ENCODE measurements at places on chromosomes 12 and 14.

- no peak for DNase-seq
Measured at GRCh38 chr14:52596861-52597260, 44.2 kb downstream of the GPR137C start.

- no peak for DNase-seq
Measured at GRCh38 chr12:96053476-96054243, 18.3 kb upstream of the LTA4H start.

DNA sequence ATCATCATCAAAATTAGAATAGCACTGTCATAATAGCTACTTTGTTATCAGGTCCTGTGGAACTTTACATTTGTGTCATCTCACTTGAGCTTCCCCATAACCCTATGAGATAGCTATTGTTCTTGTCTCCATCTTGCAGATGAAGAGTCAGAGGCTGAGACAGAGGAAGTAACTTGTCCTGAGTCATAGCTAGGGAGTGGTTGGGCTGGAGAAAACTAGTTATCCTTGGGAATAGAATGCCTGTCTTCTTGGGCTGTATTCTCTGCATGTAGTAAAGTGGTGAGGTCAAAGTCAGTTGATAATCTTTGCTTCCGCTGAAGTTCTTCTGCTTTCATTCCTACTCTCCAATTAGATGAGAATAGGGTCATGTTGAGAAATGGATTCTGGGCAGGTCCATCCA, 117.0 kb downstream of the SMOC1 start:
- DNase-seq = no peak

DNA sequence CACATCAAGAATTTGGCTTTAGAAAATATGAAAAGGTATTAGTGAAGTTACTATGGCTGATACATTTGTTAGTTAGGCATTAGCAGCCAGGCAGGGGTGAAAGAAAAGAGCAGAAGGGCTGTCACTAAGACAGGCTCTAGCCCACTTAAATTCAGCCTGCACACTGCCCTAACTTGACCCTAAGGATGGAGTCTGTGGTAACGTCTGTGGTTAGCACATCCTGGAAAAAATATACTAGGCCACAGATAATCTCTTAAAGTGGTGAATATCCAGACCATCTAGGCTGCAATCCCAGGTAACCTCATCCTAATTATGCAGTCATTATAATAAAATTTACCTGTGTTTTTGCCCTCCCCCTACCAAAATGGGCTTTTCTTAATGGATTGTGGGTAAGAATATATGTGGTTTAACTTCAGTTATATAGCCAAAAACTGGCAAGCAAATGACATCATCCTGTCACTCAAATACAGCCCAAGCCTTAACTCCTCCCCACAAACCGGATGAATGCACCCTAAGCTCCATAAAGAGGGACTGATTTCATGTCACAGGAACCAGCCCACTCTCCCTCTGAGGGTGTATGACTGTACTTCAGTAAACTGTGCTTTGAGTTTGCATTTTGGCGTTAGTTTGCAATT, 440.9 kb downstream of the LRFN5 start:
- DNase-seq = no peak

DNA sequence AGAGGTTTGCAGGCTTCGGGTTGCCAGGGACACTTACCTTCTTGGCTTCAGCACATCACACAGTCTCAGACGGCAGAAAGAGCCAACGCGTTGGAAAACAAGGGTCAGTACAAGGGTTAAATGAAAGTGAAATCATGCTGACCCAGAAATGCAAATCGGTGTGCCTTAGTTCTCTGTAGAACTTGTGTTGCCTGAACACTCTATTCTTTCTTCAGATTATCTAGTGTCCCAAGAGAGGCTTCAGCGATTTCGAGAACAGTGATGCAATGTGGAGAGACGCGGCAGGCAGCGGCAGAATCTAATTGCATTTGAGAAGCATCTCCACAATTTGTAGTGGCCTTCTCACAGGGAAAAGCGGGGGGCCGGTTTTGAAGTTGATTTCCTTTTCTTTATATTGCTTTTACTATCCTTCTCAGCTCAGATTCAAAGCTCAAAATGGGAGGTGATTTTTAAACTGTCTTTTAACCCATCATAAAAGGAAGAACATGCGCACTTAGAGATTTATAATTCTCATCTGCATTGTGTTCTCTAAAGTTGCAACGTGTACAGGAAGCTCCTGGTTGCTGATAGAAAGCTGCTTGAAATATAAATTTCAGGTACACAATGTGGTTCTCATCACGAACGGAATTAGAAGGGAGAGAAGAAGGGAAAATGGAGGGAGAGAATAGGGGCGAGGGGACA, 67.8 kb upstream of the EGLN3 start:
- DNase-seq = peak; percentile 31
